ENCODE measurements at places on chromosomes 12 and 14.

GRCh38 chr14:24876996-24877395, 173.0 kb downstream of the STXBP6 start:
- DNase-seq = no peak

DNA sequence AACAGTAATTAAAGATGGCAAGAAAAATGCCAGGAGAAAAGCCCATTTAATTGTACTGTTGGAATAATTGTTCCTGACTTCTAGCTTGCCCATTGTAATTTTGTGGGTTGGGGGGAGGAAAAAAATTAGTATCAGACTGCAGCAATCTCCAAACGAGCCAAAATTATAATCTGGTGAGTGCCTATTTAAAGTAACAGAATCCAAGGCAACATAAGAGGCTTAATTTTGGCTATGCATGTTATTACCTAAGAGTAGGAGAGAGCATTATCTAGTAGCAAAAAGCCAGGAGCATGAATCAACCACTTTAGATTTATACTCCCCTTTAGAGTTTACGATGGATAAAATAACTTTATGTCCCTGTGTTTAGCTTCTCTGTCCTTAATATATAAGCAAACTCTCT, 14.6 kb upstream of the DENND5B start:
- DNase-seq = no peak

- DNase-seq = no peak
These were observed 8.0 kb downstream of the PHB2 start for GRCh38 chr12:6962285-6963015.

- peak; percentile 51 for DNase-seq
These were observed at the start of gene DYRK4 for GRCh38 chr12:4562034-4562657. DYRK4 (plus strand) TSS chr12:4562208; CDS start chr12:4562246, 38 bp downstream.

DNA sequence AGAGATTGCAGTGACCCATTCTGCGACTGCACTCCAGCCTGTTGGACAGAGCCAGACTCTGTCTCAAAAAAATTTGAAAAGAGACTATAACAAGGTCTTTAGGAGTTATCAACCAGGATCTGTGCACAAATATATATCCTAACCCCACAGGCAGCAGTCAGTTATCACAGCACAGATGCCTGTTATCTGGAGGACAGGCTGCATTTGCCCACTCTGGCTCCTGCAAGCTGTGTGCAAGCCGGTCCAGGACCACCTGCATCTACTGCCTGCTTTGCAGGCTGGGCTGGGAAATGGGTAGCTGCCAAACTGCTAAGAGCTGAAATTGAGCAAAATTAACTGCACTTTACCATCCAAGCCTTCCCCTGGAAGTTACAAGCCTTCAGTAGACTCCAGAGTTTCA, 21.4 kb upstream of the RCOR1 start:
- no peak for DNase-seq

GRCh38 chr14:35385042-35385839, 19.3 kb downstream of the NFKBIA start:
- DNase-seq = peak; percentile 44
